ENCODE measurements at places on chromosomes 2 and 18.

- no peaks in the 10 kb centered on the region for H3K27me3 ChIP-seq
- peaks cover 3% of the 10 kb centered on the region for H3K36me3 ChIP-seq
- no peak for DNase-seq
Measured at GRCh38 chr18:75070625-75071483, 138.1 kb downstream of the PTGR3 start.

- no peak overlapping the region for H3K27ac ChIP-seq
- no peak overlapping the region for H3K4me3 ChIP-seq
- no peak for DNase-seq
- no peaks in the 10 kb centered on the region for H3K36me3 ChIP-seq
- H3K27me3 ChIP-seq, result no peaks in the 10 kb centered on the region
Measured at GRCh38 chr18:6859676-6860422, 130.3 kb downstream of the ARHGAP28 start.

DNA sequence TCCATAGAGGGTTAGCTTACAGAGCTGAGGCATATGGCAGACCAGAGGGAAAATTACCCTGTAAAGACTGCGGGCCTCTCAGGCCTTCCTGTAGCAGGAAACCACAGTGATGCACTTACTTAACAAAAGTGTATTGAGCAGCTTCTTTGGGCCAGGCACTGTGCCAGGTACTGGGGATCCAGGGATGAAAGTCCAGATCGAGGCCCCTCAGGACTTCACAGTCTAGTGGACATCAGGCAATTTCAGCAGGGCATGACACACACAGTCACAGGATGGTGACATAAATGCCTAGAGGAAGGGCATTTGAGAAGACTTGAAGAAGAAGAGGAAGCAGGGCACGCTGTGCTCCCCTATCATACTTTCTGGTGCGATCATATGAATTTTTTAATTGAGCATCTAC, 71.7 kb downstream of the MARCO start:
- H3K36me3 ChIP-seq, result no peaks in the 10 kb centered on the region
- H3K4me1 ChIP-seq, result no peaks in the 10 kb centered on the region
- H3K4me3 ChIP-seq, result no peak overlapping the region

GRCh38 chr2:110124939-110125691, 9.5 kb upstream of the MALL start:
- H3K4me1 ChIP-seq, result peaks cover 23% of the 10 kb centered on the region
- H3K36me3 ChIP-seq, result peaks cover 3% of the 10 kb centered on the region
- H3K27me3 ChIP-seq, result no peaks in the 10 kb centered on the region
- H3K4me3 ChIP-seq, result no peak overlapping the region
- H3K27ac ChIP-seq, result no peak overlapping the region

- H3K27me3 ChIP-seq, result no peaks in the 10 kb centered on the region
- no peak overlapping the region for H3K4me3 ChIP-seq
- peaks cover 9% of the 10 kb centered on the region for H3K36me3 ChIP-seq
- DNase-seq, result no peak
- no peaks in the 10 kb centered on the region for H3K4me1 ChIP-seq
Measured at GRCh38 chr2:120847700-120848321, 112.1 kb downstream of the GLI2 start.

- H3K4me1 ChIP-seq, result peaks cover 15% of the 10 kb centered on the region
- no peak overlapping the region for H3K27ac ChIP-seq
- DNase-seq, result no peak
- peaks cover 13% of the 10 kb centered on the region for H3K27me3 ChIP-seq
- H3K36me3 ChIP-seq, result no peaks in the 10 kb centered on the region
- H3K4me3 ChIP-seq, result no peak overlapping the region
Measured at GRCh38 chr2:26647981-26648380, 6.8 kb upstream of the CIB4 start.

DNA sequence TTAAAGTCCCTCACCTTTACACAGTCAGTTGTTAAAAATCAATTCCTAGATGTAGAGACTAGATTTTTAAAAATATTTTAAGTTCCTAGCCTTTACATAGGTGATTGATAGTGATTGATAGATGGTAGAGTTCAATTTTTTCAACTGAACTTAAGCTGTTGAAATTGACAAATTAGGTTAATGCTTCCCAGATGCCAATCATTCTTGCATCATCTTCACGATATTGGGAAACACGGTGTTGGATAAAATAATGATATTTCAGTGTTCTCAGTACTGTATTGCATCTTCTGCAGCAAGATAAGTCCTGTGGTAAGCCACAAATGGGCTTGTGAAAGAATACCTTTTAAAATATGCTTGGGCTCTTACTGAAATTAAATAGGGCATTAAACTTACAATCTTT, 667.6 kb downstream of the STK39 start:
- no peaks in the 10 kb centered on the region for H3K36me3 ChIP-seq
- H3K27me3 ChIP-seq, result no peaks in the 10 kb centered on the region
- no peak overlapping the region for H3K4me3 ChIP-seq
- DNase-seq, result no peak
- H3K4me1 ChIP-seq, result peaks cover 4% of the 10 kb centered on the region
- no peak overlapping the region for H3K27ac ChIP-seq

DNA sequence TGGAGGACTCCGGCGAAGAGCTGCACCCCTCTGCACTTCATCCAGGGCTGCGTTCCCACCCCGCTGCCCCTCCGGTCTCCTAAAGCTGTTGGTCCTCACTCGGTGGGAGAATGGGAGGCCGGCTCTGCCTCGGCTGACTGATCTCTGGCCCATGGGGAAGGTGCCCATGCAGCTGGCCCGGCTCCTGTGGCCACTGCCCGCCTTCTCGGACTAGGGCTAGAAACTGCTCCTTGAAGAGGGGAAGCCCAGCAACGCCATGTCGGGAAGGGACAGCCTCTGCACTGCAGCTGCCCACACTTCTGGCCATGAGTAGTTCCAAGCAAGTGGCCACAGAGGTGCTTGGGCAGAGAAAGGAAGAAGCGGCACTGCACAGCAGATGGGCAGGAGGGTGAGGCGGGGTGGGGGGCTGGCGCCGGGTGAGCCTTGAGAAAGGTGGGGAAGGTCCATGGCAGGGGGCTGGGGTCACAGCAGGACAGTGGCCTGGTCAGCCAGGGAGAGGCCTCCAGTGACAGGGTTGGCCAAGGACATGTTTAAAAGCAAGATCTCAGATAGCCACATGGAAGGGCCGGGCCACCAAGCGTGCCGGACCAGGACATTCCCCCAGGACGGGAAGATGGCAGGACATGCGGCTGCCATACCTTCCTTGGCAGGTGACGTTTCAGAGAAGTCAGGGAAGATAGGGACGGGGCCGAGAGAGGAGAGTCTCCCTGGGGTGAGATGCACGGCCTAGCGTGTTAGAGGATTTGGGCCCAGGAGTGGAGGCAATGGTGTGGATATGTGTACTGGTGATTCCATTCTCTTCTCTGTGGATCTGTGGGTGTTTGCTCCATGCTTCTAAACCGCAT, 158.8 kb upstream of the HDAC4 start:
- H3K27me3 ChIP-seq, result peaks cover under 1% of the 10 kb centered on the region
- H3K27ac ChIP-seq, result no peak overlapping the region
- no peaks in the 10 kb centered on the region for H3K4me1 ChIP-seq
- no peak overlapping the region for H3K4me3 ChIP-seq
- no peak for DNase-seq

GRCh38 chr2:208266936-208267335, 881 bp downstream of the PIKFYVE start:
- H3K27me3 ChIP-seq, result no peaks in the 10 kb centered on the region
- no peak overlapping the region for H3K27ac ChIP-seq
- peaks cover 36% of the 10 kb centered on the region for H3K4me1 ChIP-seq
- peaks cover 4% of the 10 kb centered on the region for H3K36me3 ChIP-seq
- H3K4me3 ChIP-seq, result peak overlapping the region; percentile 94
- DNase-seq, result no peak

GRCh38 chr2:25125976-25126375, 42.4 kb downstream of the POMC start:
- H3K27me3 ChIP-seq, result no peaks in the 10 kb centered on the region
- H3K4me1 ChIP-seq, result peaks cover 8% of the 10 kb centered on the region
- H3K4me3 ChIP-seq, result no peak overlapping the region
- DNase-seq, result no peak
- H3K36me3 ChIP-seq, result peaks cover 10% of the 10 kb centered on the region

DNA sequence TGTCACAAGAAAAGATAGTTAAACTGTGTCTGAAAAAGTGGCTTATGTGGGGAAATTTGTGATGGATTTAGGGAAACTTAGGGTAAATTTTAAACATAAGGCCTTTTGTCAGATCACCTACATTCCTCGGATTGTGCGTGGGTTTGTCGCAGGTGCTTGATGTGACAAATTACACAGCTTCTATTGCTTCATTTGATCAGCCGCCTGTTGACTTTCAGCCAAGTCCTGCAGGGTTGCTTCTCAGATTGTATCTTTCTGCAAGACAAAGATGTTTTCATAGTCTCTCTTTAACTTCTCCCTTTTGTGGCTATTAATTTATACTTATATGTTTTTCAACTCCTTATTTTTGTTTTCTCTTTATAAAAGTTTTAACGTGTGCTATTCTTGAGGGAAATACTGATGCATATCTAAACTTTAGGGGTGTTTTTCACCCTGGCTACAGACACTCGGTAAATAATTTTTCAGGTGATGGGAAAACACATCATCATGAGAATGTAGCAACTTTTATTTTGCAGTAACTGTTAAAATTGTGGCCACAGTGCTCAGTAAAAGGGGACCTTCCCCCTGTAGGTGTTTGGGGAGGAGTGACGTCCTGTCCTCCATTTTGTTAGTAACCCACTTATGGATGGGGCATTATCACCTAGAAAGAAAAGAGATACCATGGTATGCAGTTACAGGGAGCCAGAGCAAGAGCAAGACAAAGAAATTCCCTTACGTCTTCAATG, 31.4 kb downstream of the GALM start:
- H3K4me1 ChIP-seq, result no peaks in the 10 kb centered on the region
- no peaks in the 10 kb centered on the region for H3K36me3 ChIP-seq
- no peak for DNase-seq
- no peaks in the 10 kb centered on the region for H3K27me3 ChIP-seq

GRCh38 chr2:86189782-86190416, 5.4 kb downstream of the IMMT start:
- peaks cover 3% of the 10 kb centered on the region for H3K36me3 ChIP-seq
- DNase-seq, result no peak
- H3K27ac ChIP-seq, result no peak overlapping the region
- no peak overlapping the region for H3K4me3 ChIP-seq
- H3K27me3 ChIP-seq, result no peaks in the 10 kb centered on the region

DNA sequence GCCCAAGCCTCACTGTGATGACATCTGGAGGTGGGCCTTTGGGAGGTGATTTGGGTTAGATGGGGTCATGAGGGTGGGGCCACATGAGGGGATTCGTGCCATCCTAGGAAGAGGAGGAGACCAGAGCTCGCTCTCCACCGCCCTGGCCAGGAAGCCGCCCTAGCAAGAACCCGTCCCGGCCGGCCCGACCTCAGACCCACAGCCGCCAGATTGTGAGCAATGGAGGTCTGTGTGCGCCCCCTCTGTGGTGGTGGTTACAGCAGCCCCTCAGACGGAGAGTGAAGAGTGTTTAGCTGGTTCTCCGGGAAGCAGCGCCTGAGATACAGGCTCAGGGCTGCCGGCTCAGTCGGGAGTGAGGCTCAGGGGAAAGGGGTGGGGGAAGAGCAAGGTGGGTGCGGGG, 83.3 kb downstream of the RTP5 start:
- no peak for DNase-seq
- no peak overlapping the region for H3K4me3 ChIP-seq
- peaks cover 17% of the 10 kb centered on the region for H3K27me3 ChIP-seq
- H3K4me1 ChIP-seq, result peaks cover 10% of the 10 kb centered on the region

- peaks cover 11% of the 10 kb centered on the region for H3K36me3 ChIP-seq
- no peak for DNase-seq
- peaks cover 21% of the 10 kb centered on the region for H3K4me1 ChIP-seq
- no peak overlapping the region for H3K27ac ChIP-seq
- no peak overlapping the region for H3K4me3 ChIP-seq
Measured at GRCh38 chr2:15758848-15759247, 167.2 kb downstream of the DDX1 start.

DNA sequence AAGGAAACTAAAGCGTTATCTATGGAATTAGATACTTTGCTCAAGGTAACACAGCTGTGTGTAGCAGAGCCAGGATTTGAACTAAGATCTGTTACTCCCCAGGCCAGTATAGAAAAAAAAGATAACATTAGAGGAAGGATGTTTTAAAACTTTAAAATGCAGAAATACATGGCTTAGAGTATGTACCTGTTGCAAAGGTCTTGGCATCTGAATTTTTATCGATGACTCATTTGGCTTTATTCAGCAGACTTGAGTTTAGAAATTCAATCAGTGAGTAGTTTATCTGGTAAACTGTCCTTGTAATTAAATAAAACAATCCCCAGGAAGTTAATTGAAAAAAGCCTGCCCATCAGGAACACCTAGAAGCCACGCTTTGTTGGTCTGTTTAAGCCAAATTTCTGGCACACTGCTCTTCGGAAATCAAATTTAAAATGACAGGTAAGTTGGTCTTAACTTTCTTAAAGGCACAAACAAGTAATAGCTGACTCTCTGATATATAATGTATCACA, 36.9 kb downstream of the SCN9A start:
- DNase-seq, result no peak
- no peak overlapping the region for H3K27ac ChIP-seq
- H3K4me3 ChIP-seq, result no peak overlapping the region

- H3K27me3 ChIP-seq, result no peaks in the 10 kb centered on the region
- peaks cover 27% of the 10 kb centered on the region for H3K4me1 ChIP-seq
- no peak for DNase-seq
- no peak overlapping the region for H3K27ac ChIP-seq
Measured at GRCh38 chr2:226583715-226584114, 215.9 kb downstream of the IRS1 start.

GRCh38 chr2:100840519-100840918, 20.6 kb downstream of the NPAS2 start:
- H3K27ac ChIP-seq, result no peak overlapping the region
- H3K27me3 ChIP-seq, result no peaks in the 10 kb centered on the region
- no peak for DNase-seq
- no peaks in the 10 kb centered on the region for H3K36me3 ChIP-seq
- no peak overlapping the region for H3K4me3 ChIP-seq

- peak overlapping the region; percentile 94 for H3K4me3 ChIP-seq
- peaks cover 26% of the 10 kb centered on the region for H3K4me1 ChIP-seq
- H3K36me3 ChIP-seq, result no peaks in the 10 kb centered on the region
Measured at GRCh38 chr2:134119117-134119712, 134.7 kb upstream of the MGAT5 start.

GRCh38 chr2:188196343-188197008, 95.2 kb upstream of the GULP1 start:
- no peak for DNase-seq
- no peaks in the 10 kb centered on the region for H3K36me3 ChIP-seq
- no peaks in the 10 kb centered on the region for H3K4me1 ChIP-seq
- H3K27ac ChIP-seq, result no peak overlapping the region
- no peak overlapping the region for H3K4me3 ChIP-seq

DNA sequence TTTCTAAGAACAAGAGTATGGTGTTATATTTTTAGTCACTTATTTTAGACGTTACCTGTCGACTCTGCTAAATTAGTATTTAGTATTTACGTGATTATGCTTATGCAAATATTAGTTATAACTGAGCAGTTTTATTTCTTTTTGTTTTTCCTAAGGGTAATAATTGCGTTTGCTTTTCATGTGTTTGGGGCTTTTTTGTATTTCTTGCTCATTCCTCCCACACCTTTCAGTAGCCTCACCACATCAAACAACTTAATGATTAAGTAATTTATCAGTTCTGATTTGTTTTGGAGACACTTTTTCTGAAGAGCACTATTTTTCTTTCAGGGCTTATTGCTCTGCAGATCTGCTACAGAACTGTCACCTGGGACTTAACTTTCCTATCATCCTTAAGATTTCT, 7.5 kb downstream of the SLC4A1AP start:
- no peak overlapping the region for H3K27ac ChIP-seq
- H3K4me1 ChIP-seq, result no peaks in the 10 kb centered on the region
- no peak overlapping the region for H3K4me3 ChIP-seq
- H3K27me3 ChIP-seq, result no peaks in the 10 kb centered on the region

GRCh38 chr18:78610179-78610578, 369.4 kb upstream of the SALL3 start:
- H3K27me3 ChIP-seq, result no peaks in the 10 kb centered on the region
- H3K27ac ChIP-seq, result peak overlapping the region; percentile 53
- H3K4me3 ChIP-seq, result no peak overlapping the region
- H3K4me1 ChIP-seq, result peaks cover 3% of the 10 kb centered on the region
- H3K36me3 ChIP-seq, result no peaks in the 10 kb centered on the region
